Effector memory CD8-positive, alpha-beta T cell (primary cell): ENCODE measurements at places on chromosomes 2 and 18.

DNA sequence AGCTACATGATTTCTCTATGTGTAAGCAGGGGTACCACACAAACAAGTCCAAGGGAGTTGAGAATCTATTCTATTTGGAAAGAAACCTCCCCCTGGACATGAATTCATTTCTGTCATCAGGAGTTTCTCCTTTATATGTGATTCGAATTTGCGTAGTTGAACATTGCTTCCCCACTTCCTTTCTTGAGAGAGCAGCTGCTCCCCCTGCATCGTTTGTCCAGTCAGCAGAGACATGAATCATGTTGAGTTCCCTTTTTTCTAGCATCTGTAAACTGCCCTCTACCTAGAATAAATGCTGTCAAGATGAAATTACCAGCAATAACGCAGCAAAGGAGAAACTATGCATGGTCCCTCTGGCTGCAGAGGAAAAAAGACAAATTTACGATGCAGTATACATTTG, 73.8 kb downstream of the KIF5C start:
- no peak for DNase-seq

DNA sequence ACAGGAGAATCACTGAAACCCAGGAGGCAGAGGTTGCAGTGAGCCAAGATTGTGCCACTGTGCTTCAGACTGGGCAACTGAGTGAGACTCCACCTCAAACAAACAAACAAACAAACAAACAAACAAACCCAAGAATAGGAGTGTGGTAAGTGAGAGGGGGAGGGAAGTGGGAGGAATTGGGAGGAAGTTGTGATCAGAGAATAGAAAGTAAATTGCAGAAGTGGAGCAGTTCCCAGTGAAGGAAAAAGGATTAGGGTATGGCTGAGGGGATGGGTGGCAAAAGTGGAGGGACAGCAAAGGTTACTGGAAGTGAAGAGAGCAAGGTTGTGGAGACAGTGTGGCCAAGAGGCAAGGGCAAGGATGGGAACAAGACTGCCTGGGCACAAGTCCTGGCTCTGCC, 41.1 kb upstream of the C1GALT1C1L start:
- no peak for DNase-seq

DNA sequence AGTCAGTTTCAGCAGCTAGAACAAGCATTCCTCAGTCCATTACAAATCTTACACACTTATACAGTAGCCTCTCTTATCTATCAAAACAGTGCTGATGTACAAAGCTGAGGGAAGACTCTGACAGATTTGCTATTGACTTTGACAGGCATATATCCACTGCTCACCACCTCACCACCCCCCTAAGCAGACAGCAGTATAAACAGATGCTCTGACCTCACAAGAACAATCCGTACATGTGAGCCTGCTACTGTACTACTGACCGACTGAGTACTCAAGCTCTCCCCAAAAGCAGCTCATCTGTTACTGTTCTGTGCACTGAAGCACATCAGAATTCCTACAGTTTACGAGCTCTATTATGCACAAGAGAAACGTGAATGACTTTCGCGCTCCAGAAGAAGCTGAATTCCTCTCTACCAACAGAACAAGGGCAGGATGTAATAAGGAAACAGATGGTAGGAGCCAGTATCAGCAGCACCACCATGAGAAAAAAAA, 95.6 kb upstream of the PDE1A start:
- DNase-seq = no peak

GRCh38 chr2:138838851-138839620, 58.8 kb upstream of the NXPH2 start:
- no peak for DNase-seq

- no peak for DNase-seq
These were observed 47.4 kb upstream of the DNAJC10 start for GRCh38 chr2:182668671-182669070.

- no peak for DNase-seq
These were observed 99.1 kb downstream of the GREB1L start for GRCh38 chr18:21341141-21341540.

DNA sequence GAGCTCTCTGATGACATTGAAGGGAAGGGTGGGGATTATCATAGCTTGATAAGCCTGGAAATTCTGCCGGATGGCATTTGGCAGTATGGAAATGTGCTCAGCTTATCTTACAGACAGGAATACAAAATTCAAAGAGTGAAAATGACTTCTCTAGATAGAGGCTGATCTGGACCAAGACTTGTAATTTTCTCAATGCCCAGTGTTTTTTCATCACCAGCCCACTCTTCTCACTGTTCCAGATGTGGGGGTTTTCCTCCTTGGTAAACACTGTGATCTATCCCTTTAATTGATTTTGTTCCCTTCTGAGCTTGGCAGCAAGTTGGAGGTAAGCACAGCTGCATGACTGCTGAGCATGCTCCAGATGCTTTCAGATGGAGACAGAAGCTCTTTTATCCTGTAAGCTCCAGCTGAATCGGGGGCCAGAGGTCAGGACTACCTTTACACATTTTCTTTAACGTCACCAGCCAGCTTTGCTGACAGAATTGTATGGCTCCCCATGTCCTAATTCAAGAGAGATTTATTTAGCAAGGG, 287.4 kb upstream of the TCF4 start:
- DNase-seq = no peak

DNA sequence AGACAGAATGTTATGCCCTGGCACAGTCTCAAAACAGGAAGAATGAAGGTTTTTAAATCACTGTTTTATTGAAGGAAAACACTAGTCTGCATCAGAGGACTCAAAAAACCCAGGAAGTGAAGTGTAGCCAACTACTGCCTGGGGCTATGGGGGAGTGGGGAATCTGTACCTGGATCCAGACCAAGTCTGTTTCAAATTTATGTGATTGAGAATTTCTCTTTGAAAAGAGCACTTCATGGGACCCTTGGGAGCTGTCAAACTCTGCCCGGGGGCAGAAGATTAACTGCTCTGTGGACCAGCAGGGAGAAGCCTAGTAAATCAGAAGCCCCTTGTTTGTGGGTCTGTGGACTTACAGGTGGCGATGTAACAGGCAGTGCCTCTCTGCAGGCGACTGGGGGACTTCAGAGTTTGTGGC, 45.3 kb upstream of the TANC1 start:
- DNase-seq = no peak

DNA sequence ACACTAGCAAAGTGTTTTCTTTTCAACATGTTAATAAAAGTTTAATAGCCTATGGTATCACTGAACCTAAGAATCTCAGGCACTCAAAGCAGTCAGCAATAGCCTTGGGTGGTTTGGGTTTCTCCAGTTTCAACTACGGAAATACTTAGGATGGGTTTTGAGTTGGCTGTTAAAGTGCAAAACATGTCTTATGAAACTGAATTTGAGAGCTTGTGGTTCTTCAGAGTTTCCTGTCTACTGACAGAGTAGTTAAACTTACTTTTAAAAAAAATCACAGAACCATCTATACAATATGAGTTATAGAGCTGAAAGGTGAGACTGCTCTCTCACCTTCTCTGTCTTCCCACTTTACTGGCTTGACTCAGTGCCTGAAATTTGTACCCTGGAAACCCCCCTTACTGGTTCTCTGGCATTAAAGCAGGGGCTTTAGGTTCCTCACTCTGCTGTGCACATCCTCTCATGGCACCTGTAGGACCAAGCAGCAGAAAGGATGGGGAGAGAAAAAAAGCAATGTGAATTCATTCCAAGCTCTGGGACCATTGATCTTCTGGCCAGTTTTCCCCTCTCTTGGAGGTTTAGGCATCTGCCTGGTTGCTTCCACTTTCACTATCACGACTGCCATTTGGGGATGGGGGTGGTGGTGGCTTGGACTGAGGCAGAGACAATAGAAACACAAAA, 18.1 kb downstream of the CCDC141 start:
- DNase-seq = no peak

GRCh38 chr2:19833978-19834377, 67.8 kb downstream of the TTC32 start:
- no peak for DNase-seq

- DNase-seq = no peak
These were observed 90.3 kb upstream of the MAP3K20 start for GRCh38 chr2:172985139-172985892.

GRCh38 chr2:201172279-201172678, 10.7 kb upstream of the CASP10 start:
- no peak for DNase-seq

DNA sequence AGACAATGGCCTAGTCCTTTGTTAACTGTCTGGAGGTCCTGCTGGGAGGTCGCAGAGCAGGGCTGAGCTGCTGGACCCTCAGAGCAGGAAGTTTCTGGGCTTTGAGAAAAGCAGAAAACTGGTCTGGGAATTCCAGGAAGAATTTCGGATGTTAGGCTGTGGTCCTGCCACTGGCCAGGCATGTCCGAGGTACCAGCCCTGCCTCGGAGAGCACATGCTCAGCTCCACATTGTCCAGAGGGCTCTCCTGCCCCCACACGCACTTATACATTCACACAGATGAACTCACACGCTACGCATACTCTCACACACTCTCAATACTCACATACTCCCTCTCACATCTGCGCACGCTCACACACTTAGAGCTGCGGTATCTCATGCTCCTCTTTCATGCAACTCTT, 146.1 kb downstream of the NCK2 start:
- DNase-seq = no peak

DNA sequence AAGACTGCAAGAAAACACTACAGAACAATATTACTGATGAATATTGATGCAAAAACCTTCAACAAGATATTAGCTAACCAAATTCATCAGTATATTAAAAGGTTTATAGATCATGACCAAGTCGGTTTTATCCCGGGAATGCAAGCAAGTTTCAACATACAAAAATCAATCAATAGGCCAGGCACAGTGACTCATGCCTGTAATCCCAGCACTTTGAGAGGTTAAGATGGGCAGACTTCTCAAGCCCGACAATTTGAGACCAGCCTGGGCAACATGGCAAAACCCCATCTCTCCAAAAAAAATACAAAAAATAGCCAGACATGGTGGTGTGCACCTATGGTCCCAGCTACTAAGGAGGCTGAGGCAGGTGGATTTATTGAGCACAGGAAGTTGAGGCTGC, 82.9 kb downstream of the FSIP2 start:
- DNase-seq = no peak

GRCh38 chr18:58195278-58195765, 151.3 kb downstream of the NEDD4L start:
- no peak for DNase-seq

DNA sequence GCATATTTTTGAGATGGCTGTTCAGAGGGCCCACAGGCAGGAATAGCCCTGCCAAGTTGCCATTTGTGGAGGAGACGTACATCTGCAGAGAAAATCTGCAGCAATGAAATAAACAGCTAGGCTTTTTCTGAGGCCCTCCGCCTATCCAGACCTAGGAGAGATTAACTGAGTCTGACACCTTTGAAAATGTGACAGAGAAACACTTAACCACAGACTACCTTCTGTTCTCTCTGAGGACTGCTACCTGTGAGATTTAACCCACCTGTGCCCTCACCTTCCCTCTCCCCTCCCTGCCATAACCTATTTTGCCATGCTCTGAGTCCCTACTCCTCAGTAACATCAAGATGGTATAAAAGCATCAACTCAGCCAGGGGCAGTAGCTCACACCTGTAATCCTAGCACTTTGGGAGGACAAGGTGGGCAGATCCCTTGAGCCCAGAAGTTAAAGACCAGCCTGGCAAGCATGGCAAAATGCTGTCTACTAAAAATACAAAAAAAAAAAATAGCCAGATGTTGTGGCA, 160.3 kb downstream of the TGIF1 start:
- DNase-seq = no peak

GRCh38 chr2:85578243-85579180, 1.1 kb downstream of the VAMP8 start:
- DNase-seq = no peak

GRCh38 chr2:129379411-129379810, 600.1 kb upstream of the RAB6C start:
- DNase-seq = no peak

- DNase-seq = no peak
These were observed 120.7 kb upstream of the AGAP1 start for GRCh38 chr2:235373171-235373570.

- DNase-seq = no peak
These were observed 66.2 kb upstream of the FOSL2 start for GRCh38 chr2:28326469-28326805.

GRCh38 chr2:200502196-200502595, 7.7 kb downstream of the KCTD18 start:
- DNase-seq = no peak
